ENCODE measurements at places on chromosomes 11 and 22.

DNA sequence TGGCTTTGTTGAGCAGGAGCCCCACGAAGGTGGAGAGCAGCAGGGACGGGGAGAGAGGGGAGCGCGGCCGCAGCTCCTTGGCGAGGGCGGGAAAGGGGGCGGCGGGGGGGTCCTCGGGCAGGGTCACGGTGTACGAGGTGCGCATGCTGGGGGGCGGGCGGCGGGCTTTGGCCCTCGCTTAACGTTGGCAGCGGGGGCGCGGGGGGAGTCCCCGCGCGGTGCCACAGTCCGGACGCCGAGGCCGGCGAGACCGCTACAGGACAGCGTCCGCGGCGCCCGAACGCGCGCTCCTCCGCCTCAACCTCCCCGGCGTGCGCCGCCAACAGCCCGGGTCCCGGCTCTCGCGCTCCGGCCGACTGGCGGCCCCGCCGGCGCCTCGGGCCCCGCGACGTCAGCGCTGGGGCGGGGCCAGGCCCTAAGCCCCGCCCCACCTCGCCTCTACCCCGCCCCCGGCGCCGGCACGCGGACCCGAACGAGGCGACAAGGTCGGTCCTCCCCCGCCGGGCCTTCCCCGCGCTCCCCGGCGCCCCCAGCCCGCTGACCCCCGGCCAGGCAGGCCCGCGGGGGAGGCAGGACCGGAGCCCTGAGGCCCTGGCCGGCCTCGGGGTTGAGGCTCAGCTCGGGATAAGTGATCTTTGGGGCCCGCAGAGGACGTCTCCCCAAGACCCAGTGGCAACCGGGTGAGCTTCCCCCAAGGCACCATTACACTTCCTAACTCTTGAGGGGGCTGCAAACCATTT, 17.5 kb downstream of the USP2 start:
- peak; percentile 83 for DNase-seq

- DNase-seq, result no peak
These were observed 96.5 kb downstream of the LUZP2 start for GRCh38 chr11:24593332-24593731.

- DNase-seq, result no peak
These were observed 29.6 kb upstream of the CCDC134 start for GRCh38 chr22:41770715-41771468.

DNA sequence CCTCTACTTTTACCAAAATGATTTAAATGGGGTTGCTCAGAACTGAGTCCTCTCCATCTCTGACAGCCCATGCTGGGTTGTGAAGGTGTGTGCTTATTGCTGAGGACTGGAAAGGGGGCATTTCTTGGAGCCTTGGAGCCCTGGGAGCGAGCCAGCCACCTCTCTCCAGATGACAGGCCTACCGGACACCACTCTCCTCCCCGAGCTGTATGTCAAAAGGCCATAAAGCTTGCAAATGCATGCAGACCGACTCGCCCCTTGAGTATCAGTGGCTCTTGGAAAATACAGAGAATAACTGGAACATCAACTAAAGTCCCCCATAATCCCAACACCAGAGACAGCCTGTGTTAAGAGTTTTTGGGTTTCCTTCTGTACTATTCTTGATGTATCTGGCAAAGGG, 67.9 kb upstream of the PITPNB start:
- DNase-seq, result no peak

DNA sequence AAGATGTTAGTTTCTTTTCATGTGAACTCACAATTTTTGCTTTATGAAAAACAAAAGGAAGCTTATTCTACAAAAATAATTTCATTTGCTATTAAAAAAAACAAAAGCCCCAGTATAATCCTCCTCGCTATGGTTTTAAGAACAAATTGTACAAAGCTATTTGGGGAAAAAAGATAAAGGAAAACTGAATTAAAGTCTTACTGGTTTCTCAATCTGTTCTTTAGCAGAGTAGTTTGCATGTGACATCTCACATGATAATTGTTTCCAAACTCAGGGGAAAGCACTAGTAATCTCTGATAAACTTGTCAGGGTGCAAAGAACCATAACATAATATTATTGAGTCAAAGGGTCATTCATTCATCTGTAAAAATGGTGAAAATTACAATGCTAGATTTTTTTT, 2.9 kb upstream of the DDI1 start:
- DNase-seq, result no peak

- DNase-seq, result no peak
These were observed 2.2 kb downstream of the LMF2 start for GRCh38 chr22:50505276-50505775.
